Stimulated activated CD4-positive, alpha-beta T cell treated with anti-CD3 and anti-CD28 coated beads, Interleukin-2, amount 100 ng/mL, for 24 hours (primary cell): ENCODE measurements at places on chromosomes 7 and 10.

DNA sequence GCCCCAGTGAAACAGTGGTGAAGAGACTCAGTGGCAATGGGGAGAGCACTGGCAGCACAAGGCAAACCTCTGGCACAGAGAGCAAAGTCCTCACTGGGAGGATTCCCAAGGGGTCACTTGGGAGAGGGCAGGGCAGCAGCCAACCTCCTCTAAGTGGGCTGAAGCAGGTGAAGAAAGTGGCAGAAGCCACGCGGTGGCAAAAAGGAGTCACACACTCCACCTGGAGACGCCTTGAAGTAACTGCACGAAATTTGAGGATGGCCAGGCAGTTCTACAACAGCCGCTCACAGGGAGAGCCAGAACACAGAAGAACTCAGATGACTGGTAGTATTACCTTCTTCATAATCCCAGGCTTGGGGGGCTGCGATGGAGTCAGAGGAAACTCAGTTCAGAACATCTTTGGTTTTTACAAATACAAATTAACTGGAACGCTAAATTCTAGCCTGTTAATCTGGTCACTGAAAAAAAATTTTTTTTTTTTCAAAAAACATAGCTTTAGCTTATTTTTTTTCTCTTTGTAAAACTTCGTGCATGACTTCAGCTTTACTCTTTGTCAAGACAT is 574 bp upstream of the IL6 start:
- peak; percentile 59 for DNase-seq

- no peak for DNase-seq
Measured at GRCh38 chr7:123787220-123788007, 38.6 kb upstream of the WASL start.

DNA sequence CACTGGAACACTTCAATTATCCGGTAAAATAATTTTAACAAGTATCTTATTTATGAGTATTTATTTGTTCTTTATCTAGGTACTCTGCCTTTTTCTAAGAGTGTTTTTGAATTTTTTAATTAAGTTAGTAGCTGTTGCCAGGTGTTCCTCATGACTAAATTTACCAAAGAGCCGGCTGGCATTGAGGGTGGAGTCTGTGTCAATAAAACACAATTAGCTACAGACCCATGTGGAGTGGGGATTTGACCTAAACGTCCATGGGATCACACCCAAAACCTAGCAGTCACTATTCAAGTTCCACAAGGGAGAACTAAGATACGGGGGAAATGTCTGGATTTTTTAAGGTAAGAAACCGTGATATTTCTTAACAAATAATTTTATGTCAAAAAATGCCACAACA is 9.8 kb downstream of the SLC16A12 start:
- DNase-seq, result no peak

GRCh38 chr7:45259966-45260646 is 102.5 kb downstream of the RAMP3 start:
- peak; percentile 82 for DNase-seq

DNA sequence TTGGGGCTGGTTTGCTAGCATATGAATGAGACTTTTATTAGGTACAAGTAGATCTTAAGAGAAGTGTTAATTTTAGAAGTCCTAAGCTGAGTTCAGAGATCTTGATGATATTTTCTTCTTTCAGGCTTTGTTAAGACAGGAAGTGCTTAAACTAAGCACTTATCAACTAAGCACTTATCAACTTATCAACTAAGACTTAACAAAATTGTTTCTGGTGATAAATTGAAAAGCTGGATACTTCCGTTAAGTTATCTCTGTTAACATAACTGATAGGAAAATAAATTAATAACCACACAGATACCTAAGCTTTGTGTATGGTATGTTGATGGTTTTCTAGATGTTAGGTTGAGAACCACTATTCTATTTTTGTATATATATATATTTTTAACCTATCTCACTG is 113.7 kb downstream of the PHTF2 start:
- DNase-seq, result no peak

DNA sequence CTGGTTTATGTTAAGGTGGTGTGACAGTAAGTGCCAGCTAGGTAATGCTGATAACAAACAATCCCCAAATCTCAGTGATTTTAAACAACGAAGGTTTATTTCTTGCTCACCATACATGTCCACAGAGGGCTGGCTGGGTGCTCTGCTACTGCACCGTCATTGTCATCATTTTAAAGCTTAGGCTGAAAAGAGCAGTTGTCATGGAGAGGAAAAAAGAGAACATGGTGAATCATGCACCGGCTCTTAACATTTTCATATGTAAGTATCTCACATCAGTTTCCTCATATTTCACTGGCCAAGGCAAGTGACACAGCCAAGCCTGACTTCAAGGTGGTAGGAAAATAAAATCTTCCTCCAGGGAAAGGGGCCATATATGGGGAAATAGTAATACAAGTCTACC is 746.9 kb downstream of the SORCS3 start:
- no peak for DNase-seq

- DNase-seq, result no peak
Measured at GRCh38 chr10:35912615-35913569, 270.8 kb upstream of the FZD8 start.

DNA sequence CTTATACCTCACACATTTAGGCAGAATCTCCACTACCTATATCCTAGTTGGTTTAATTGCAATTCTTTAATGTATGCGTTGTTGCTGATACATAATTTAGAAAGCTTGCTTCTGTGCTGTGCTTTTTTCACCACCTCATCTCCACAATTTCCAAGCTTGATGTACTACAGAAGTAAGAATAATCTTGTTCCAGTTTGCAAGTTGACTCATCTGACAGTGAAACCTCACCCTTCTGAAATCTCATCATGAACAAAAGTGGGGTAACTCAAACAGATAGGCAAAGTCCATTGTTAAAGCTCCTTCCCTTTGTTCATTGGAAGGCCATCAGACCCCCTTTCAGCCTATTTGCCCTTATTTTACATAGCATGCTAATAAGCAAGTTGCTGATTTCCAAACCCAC is 13.6 kb downstream of the EIF4EBP2 start:
- no peak for DNase-seq

- DNase-seq, result no peak
Measured at GRCh38 chr10:125162120-125162931, 2.0 kb upstream of the CTBP2 start.

DNA sequence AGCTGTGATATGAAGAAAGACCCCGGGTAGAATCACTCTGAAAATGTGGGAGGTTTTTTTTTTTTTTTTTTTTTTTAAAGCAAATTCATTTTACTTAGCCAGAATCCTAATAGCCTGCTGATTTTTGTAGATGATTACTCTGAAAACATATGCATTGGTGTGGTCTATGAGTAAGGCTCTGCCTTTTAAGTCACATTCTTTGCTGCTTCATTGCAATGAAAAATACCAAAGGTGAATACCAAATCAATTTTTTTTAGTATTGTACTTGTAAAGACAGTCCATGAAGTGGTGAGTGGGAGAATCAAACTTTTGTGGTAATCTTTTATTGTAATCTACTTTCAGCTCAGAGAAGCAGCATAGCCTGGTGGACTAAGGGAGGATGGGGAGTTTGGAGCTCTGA is 130.3 kb downstream of the SDK1 start:
- no peak for DNase-seq

DNA sequence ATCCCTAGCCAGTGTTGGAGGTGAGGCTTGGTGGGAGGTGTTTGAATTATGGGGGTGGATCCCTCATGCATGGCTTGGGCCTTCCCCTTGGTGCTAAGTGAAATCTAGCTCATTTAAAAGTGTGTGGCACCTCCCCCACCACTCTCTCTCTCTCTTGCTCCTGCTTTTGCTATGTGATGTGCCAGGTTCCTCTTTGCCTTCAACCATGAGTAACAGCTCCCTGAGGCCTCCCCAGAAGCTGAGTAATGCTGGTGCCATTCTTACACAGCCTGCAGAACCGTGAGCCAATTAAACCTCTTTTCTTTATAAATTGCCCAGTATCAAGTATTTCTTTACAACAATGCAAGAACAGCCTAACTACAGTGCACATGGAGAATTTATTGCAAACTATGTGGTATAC is 188.8 kb upstream of the POT1 start:
- DNase-seq, result no peak

DNA sequence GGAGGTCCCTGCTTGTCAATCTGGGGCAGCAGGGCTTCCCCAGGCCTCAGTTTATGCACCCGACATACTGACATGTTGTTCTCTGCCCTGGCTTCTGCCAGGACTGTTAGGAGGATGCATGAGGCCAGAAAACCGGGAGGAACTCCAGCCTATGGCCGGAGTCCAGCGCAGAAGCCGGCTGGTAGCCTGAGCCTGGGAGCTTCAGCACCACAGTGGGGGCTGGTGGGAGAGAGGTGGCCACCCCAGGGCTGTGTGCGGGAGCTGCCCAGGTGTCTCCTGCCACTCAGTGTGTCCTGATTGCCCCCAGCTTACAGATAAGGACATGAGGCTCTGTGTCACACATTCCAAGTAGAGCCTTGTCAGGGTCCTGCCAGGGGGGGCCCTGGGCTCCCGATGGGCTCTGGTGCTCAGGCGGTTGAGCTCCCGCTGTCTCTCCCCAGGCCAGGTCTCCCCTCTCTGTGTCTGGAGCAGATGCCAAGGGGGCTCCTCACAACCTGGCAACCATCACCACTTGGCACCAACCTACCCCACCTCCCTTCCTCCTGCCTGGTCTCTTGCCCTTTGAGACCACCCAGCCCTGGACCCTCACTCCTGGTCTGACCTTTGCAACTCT is 32.3 kb downstream of the PPIF start:
- no peak for DNase-seq

- no peak for DNase-seq
Measured at GRCh38 chr7:32588657-32589056, 93.4 kb downstream of the AVL9 start.

GRCh38 chr10:92845921-92846320 is 2.4 kb upstream of the EXOC6 start:
- no peak for DNase-seq
